ENCODE measurements at places on chromosomes 11 and 22.

DNA sequence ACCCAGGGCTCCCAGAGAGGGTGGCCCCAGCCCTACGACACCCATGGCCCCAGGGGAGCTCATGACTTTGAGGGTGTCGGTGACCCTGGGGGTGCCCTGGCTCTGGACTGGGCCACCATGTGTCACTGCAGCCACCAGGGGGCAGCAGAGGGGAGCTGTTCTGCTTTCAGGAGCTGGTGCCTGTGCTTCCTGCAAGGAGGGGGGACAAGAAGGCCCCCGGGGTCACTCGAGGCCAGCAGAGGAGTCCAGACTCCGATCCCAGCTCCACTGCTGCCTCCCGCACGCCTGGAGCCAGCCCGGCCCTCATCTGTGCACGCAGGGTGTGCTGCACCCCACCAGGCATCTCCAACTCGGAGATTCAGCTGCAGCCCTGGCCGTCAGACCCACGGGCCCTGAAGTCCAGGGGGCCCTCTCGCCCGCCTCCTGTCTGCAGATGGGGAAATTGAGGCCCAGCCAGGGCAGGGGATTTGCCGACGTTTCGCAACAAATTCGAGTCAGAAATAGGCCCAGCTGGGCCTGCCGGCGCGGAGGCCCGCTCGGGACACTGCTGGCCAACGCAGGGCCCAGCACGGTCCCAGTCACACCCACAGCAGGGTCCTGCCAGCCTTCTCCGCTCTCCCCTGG lies 29.5 kb upstream of the WNT7B start:
- peak; percentile 80 for DNase-seq

GRCh38 chr11:96246718-96247552 lies 96.1 kb downstream of the MAML2 start:
- DNase-seq: no peak

- no peak for DNase-seq
These were observed 31.8 kb downstream of the TMPRSS5 start for GRCh38 chr11:113674397-113674685.

- no peak for DNase-seq
These were observed 24.5 kb upstream of the RAG2 start for GRCh38 chr11:36622431-36623136.

DNA sequence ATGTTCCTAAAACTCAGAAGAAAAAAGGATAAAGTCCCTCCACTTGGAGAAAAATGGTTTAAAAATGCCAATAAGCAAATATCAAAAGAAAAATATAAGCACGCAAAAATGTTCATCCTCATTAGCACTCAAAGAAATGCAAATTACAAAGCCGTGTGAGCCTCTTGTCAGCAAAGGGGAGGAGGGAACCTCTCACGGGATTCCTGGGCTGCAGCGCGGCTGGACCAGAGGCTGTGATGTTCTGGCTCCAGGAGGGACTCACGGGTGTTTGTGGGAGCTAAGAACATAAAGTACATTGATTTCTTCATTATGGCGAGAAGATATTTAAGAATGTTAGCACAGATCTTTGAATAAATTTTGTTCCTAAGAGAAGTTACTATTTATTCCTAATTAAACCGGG lies 1451.2 kb downstream of the BRD1 start:
- DNase-seq: no peak

DNA sequence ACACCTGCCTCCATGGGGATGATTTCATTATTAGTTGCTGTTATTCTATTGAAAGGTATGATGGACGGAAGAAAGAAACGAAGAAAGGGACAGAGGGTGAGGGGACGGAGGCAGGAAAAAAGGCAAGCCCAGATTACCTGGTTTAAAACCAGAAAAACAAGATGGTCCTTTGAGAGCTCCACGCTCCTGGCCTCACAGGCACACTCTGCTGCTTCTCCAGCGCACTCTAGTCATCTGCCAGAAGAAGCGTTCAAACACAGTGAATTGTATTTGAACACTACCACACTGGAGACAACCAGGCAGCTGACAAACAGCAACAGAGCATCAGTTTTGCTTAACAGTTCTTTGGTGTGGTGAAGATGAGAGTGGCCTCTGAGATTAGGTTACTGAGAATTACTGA lies 216.9 kb downstream of the CADM1 start:
- no peak for DNase-seq

DNA sequence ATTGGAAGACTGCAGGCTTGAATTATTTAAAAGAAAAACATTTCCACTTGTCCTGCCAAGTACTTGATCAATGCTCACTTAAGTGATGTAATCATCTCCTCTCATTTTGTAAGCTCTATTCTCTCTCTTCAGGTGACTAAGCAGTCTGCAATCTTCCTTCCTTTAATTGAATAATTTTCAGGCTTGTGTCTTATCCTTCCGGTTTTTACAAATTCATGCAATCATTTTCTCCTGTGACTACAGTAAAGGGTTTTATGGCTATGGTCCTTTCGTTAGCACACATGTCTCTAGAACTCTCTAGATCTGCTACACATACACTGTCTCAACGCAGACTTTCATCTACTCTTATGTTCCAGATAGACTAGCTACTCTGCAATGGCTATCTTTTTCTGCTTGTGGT lies 12.6 kb upstream of the UPB1 start:
- DNase-seq: no peak

DNA sequence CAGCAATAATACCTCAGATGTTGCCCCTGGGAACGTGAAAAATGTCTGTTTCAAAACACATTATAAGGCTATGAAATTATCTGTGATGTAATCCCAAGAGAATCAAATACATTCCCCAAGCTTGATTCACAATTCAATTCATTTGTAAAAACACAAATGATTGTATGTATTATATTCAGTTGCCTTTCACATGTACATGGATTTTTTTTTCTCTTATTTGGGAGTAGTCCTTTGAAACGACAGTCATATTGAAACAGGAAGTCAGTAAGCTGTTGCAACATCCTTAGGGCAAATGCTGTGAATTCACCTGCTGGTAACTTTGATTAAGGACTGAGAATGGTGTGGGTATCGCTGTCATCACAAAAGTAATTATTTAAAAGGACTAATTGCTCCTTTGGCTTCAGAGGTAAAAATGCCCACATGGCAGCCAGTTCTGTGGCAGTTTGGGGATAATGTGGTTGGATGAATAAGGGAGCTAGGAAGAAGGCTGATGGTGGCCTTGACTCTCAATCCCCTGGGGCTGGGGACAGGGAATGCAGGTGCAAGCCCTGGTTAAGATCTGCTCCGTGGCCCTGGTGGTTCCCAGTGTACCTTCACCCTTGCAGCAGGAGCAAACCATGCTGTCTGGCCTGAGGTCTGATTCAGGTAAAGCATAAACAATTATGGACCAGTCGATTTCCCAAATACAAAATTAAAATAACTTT lies 13.2 kb downstream of the EHF start:
- no peak for DNase-seq

DNA sequence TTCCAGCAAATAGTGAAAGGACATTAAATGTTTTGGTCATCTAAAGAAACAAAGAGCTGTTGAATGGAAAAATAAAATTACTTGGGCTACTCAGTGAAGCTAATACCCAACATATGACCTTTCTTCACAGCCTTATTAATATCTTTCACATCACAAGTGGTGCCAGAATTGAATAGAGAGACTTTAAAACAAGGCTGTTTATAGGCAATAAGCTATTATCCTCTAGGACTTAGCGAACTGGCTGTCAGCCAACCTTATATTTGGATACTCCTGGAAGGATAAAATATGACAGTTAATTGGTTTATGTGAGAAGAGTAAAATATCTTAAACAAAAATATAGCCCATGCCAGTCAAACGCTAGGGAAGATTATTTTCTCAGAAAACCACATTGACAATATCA lies 225.5 kb upstream of the BLID start:
- no peak for DNase-seq

DNA sequence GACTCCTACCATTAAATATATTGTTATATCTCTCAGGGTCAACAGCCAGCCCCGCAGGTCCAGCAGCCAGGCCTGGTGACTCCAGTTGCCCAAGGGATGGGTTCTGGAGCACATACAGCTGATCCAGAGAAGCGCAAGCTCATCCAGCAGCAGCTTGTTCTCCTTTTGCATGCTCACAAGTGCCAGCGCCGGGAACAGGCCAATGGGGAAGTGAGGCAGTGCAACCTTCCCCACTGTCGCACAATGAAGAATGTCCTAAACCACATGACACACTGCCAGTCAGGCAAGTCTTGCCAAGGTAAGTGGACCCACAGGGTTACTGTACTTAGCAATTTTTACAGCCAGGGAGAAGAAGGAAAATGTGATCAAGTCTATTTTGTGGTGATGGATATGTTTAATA lies 35.1 kb downstream of the EP300 start:
- DNase-seq: no peak

DNA sequence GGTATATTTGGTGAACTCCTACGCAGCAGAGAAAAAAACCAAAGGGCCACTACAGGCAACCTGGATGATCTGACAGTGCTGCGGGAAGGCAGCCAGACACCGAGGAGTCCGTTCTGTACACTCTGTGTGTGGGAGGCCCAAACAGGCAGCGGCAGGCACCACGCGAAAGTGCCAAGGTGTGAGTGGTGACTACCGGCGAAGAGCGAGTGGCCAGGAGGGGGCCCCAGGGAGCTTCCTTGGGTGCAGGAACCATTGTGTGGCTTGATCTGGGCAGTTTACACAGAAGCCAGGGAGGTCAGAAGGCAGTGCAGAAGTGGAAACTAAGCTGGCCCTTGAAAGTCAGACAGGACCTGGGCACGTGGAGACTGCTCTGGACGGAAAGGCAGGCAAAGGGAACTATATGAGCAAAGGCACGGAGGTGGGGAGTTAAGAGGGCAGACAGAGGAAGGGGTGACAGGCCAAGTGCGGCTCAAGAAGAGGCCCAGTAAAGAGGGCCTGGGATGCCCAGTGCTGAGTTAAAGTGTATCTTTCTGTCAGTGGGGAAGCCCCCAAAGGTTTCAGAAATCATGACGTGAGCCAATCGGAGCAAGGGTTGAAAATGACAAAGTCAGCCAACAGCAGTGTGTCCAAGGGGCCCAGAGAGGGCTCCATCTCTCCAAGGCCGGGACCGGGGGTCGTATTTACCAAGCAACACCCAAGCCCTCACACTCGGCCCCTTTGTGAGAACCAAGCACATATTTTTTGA lies 10.6 kb downstream of the TMEM184B start:
- peak; percentile 16 for DNase-seq

- no peak for DNase-seq
These were observed 15.6 kb downstream of the KIAA1671 start for GRCh38 chr22:24968066-24968561.

DNA sequence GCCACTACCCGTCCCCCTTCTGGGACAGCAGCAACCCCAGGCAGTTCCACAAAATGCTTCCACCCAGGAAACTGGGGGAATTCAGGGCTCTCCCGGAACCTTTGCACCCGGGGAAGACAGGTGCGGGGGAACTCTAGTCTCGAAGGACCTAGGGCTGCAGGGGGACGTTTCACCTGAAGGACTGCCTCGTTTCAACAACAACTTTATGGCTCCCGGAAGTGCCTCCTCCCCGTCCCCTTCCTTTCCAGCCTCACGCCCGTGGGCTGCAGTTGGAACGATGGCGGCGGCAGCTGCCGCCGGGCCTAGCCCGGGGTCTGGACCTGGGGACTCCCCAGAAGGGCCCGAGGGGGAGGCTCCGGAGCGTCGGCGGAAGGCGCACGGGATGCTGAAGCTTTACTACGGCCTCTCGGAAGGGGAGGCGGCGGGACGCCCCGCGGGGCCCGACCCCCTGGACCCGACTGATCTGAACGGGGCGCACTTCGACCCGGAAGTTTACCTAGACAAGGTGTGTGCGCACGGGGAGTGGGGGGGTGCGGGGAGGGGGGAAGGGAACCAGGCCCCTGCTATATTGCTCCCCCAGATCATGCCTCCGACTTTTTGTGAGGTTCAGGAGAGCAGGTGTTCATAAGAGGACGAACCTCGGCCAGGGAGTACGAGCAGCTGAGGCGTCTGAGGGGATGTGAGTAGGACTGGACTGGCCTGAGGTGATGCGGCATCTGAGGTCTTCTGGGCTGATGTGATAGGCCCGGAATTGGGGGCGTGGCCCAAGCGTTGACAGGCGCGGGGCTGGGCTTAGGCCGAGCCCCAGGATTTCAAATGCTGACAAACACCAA lies at the start of gene VPS51:
Gene VPS51, plus strand, starts transcription at position 241 of the 833 bp plus-strand sequence. Its CDS starts 37 bp downstream, at position 278.
- DNase-seq: peak; percentile 80

Data from naive B cell (primary cell).